ENCODE measurements at places on chromosomes 7 and 10.
A peak's percentile ranks its signal among the peaks of the same experiment; 100 is the strongest.

- DNase-seq, result peak; percentile 65
Observed at GRCh38 chr7:155869784-155870076, 57.5 kb upstream of the SHH start.

- DNase-seq, result no peak
Observed at GRCh38 chr10:120365872-120366271, 91.2 kb upstream of the PLPP4 start.

- no peak for DNase-seq
Observed at GRCh38 chr7:55050281-55050680, 31.5 kb downstream of the EGFR start.

GRCh38 chr10:11927746-11928145, 104.6 kb downstream of the PROSER2 start:
- DNase-seq, result no peak

- no peak for DNase-seq
Observed at GRCh38 chr7:2224934-2225333, 7.8 kb downstream of the MAD1L1 start.

DNA sequence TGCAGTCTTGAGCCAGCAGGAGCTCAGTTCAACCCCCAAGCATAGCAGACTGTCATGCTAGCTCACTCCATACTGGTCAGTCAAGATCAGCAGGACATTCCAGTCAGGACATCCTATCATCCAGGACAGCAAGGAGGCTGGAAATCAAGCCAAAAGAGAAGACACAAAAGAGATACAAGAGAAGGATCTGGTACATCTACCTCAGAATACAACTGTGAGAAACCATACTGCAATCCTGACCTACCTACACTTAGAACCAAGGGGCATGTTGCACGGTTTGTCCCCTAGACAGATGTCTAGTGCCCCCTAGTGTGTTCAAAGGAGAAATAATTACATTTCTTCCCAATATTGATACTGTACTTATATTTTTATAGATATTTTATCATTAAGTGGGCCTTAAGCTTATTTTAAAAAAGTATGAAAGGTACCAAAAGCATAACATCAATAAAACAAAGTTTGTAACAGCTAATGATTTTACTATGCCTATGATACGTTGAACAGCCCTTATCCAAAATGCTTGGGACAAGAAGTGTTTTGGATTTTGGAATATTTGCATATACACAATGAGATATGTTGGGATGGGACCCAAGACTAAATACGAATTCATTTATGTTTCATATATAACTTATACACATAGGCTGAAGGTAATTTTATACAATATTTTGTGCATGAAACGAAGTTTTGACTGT, 26.7 kb downstream of the ERCC6 start:
- no peak for DNase-seq

- no peak for DNase-seq
Observed at GRCh38 chr10:28375399-28376354, 72.8 kb upstream of the MPP7 start.

- DNase-seq, result no peak
Observed at GRCh38 chr7:77335581-77335980, 80.6 kb downstream of the GSAP start.

GRCh38 chr7:47311891-47312290, 270.0 kb downstream of the TNS3 start:
- DNase-seq, result no peak

GRCh38 chr10:110398419-110399105, 93.8 kb upstream of the SMNDC1 start:
- no peak for DNase-seq

DNA sequence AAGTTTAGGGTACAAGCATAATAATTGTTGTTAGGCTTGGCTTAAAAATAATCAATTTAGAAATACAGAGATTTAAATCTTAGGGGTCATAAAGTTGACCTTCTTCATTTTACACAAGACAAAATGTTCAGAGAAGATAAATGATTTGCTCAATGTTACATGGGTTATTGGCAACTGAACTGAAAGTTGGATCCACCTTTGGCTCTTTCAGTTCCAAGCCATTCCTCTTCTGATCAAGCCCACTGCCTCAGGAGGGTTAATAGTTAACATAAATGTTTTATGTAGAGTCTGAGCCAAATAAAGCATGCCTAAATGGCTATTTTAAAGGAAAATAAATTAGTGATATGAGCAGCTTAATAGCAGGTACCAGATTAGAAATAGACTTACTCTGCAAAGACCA, 79.1 kb upstream of the RHOBTB1 start:
- DNase-seq, result no peak

GRCh38 chr7:28708033-28708951, 249.8 kb downstream of the TRIL start:
- DNase-seq, result peak; percentile 59

DNA sequence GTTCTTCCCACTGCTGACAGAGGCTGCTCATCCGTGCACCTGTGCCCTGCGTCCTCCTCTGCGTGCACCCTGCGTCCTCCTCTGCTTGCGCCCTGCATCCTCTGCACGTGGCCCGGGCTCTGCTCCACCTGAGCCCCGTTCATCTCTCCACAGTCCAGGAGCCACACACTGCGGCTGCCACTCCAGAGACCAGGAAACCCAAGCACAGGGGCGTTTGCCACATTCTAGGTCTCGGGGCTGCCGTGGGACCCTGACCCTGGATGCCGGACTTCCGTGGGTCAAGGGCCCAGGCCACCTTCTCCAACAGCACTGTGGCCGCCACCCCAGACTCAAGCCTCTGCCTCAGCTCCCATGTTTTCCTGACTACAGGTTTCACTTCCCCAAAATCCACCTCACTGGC, 460.4 kb downstream of the PTPRN2 start:
- no peak for DNase-seq

- no peak for DNase-seq
Observed at GRCh38 chr7:138164804-138165203, 88.5 kb downstream of the AKR1D1 start.

GRCh38 chr7:36638140-36638539, 86.2 kb downstream of the AOAH start:
- no peak for DNase-seq

- DNase-seq, result no peak
Observed at GRCh38 chr7:21749378-21749777, 196.3 kb downstream of the CDCA7L start.

DNA sequence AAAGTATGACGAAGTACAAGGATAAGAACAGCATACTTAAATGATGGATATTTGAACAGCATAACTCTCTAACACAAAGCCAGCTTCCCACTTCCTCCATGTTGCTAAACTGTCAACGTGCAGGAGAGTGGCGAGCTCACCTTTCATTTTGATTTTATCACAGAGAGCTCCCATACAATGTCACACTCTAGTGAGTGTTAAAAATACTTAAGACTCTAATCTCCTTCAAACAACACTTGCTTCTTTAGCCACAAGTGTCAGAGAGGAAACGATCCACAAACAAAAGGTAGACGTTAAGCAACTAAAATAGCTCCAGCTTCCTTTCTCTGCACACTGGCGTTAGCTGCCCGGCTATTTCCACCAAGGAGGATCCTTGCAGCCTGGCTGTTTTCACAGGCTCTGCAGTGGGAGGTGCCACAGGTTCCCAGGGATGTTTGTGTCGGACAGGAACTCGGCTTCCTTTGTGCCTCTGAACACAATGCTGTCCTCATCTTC, 194.6 kb downstream of the COBL start:
- DNase-seq, result no peak

DNA sequence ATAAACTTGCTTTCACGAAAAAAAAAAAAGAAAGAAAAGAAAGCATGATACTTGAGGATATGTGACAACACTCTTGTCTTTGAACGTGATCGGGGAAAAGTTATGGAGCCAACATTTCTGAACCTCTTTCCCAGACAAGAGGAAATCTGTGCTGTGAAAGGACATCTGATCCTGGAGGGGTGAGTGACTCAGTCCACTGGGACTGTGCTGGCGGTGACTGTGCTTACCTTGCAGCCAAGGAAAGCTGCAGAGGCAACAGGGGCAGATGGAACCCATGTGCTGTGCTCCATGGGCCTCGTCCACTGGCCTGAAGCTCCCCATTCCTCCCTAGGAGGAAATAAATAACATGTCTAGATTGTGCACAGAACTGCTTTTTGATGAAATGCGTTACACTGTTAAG, 116.5 kb upstream of the RAB11FIP2 start:
- no peak for DNase-seq

GRCh38 chr7:105130048-105130447, 116.0 kb downstream of the KMT2E start:
- DNase-seq, result no peak

DNA sequence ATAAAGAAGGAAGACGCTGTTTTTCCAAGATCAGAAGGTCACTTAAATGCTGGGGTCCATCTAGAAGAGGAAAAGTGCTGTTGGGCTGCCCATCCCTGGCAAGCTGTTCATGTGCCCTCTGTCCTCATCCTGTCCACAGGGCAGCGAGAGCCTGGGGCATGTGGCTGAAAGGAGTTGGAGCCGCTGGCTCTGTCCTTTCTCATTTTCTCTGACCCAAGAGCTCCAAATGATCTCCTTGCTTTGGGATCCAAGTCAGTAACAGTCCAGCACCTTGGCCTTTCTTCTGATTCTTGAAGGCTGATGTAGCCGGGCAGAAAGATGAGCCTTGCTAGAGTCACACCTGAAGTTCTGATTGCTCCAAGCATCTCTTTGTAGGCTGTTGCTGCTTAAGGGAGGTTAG, 44.4 kb downstream of the SPDYE5 start:
- no peak for DNase-seq

- DNase-seq, result peak; percentile 62
Observed at GRCh38 chr7:155218276-155219153, 79.2 kb upstream of the INSIG1 start.

GRCh38 chr7:19709249-19709578, 377 bp upstream of the POLR1F start:
- DNase-seq, result no peak

- DNase-seq, result no peak
Observed at GRCh38 chr10:71125749-71126107, 86.6 kb upstream of the UNC5B start.

Measured in posterior cingulate gyrus (tissue), 11 donors.